ENCODE measurements at places on chromosomes 6 and 20. TPM values are rescaled to one million over a fixed set of nuclear protein-coding genes. Genes with fewer than 3 reads are reported as not detected.

The ISM1 gene
- 5.8 TPM for total RNA-seq

The BMP6 gene
- not detected for total RNA-seq

The ANKRD66 gene
- total RNA-seq = not detected

The ALDH8A1 gene
- 1.8 TPM for total RNA-seq

The TRIM40 gene
- not detected for total RNA-seq

The COL20A1 gene
- total RNA-seq = 0.23 TPM

The SAPCD1 gene
- total RNA-seq = 4.1 TPM

- no peaks in the 10 kb centered on the region for H3K27me3 ChIP-seq
- no peaks in the 10 kb centered on the region for H3K4me1 ChIP-seq
- H3K4me3 ChIP-seq = no peak overlapping the region
- no peak for DNase-seq
- H3K36me3 ChIP-seq = no peaks in the 10 kb centered on the region
Observed at GRCh38 chr6:136378888-136379287, 89.2 kb upstream of the BCLAF1 start.

DNA sequence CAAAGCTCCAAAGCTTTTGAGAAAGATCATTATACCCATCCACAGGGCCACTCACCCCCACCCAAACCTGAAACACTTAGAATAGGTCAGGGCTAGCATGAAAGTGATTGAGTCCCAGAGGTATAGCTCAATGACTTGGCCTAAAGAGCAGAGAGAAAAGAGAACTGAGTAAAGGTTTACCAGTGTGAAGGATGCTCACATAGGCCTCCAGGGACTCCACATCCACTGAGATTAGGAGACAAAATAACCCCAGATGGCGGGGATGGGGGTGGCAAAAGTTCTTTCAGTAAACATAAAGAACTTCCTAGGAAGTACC is 12.2 kb downstream of the SAYSD1 start:
- peaks cover 6% of the 10 kb centered on the region for H3K4me1 ChIP-seq
- no peak overlapping the region for H3K27ac ChIP-seq
- no peak for DNase-seq
- H3K36me3 ChIP-seq = peaks cover 3% of the 10 kb centered on the region
- no peak overlapping the region for H3K4me3 ChIP-seq

DNA sequence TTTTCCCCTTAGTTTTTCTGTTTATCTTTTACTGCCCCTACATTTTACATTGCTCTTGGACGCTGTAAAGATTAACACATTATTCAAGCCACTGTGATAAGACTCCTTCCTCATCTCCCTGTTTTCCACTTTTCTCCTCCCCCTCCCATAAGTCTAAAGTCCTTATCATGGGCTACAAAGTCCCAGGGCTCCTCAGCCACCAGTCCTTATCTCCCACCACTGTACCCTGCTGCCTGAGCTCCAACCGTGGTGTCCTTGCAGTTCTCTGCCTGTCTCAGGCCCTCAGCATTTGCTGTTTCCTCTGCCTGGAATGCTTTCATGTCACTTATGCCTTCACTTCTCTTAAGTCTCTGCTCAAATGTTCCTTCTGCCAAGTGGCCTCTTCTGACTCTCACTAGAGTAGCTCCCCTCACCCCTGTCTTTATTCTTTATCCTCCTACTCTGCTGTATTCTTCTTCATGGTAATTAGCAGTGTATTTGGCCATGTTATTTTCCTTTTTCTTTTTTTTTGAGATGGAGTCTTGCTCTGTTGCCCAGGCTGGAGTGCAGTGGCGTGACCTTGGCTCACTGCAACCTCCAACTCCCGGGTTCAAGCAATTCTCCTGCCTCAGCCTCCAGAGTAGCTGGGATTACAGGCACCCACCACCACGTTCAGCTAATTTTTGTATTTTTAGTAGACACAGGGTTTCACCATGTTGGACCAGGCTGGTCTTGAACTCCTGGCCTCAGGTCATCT is 10.8 kb upstream of the LATS1 start:
- H3K36me3 ChIP-seq = peaks cover 10% of the 10 kb centered on the region
- no peak for DNase-seq
- no peaks in the 10 kb centered on the region for H3K27me3 ChIP-seq
- peaks cover 10% of the 10 kb centered on the region for H3K4me1 ChIP-seq
- H3K4me3 ChIP-seq = peak overlapping the region; percentile 33

DNA sequence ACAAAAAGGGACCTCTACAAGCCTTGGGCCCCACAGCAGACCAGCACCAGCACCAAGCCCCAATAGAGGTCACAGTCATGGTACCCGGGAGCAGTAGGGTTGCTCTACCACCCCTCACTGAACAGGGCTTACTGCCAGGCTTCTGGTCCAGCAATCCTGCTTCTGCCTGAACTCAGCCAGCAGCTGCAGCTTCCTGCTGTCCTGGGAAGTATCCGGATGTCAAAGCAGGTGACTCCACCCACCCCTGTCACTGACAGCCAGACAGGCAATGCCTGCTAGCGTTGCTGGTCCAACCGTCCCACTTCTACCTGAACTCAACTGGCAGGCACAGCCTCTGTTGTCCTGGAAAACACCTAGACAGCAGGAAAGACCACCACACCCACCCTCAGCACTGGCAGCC is 47.0 kb upstream of the PCSK2 start:
- DNase-seq = no peak
- peaks cover 8% of the 10 kb centered on the region for H3K27me3 ChIP-seq
- no peaks in the 10 kb centered on the region for H3K36me3 ChIP-seq
- no peaks in the 10 kb centered on the region for H3K4me1 ChIP-seq
- H3K27ac ChIP-seq = no peak overlapping the region

DNA sequence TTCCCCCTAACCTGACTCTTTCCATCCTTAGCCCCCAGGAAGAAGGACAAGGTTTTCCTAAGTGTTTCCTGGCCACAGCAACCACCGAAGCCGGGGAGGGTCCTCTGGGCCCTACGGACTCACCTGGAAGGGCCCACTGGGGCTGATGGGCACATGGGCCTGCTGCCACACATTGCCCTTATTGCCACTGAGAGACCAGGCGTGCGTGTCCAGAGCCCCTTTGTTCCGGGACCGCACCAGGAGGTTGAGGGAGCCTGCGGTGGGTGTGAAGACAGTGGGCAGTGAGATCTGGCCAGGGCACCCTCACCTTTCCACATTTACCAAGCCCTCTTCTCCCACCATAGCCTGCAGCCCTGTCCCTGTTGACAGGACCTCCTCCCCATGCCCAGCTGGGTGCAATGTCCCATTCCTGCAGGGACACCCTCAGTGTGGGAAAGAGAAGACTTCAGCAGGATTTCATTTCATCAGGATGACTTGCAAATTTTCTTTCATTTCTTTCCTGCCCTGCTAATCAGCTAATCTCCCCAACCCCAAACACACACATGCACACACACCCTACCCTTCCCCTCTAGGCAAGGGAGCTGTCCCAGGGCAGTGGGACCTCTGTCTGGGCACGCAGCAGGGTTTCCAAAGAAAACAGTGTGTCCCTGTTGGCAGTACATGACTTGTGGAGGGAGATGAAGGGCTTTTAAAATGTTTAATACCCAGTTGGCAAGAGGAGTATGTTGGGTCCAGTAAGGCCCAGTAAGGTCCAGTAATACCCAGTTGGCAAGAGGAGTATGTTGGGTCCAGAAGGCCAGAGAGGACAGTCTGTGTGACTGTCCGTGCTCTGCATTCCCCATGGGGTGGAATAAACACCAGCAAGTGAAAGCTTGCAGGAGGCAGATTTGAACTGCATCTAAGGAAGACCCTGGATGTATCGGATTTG is 59.0 kb downstream of the MDGA1 start:
- H3K4me3 ChIP-seq = no peak overlapping the region
- H3K27ac ChIP-seq = no peak overlapping the region
- DNase-seq = no peak
- no peaks in the 10 kb centered on the region for H3K36me3 ChIP-seq
- no peaks in the 10 kb centered on the region for H3K4me1 ChIP-seq

GRCh38 chr6:31402324-31403282 is 792 bp upstream of the MICA start:
- no peaks in the 10 kb centered on the region for H3K27me3 ChIP-seq
- peak overlapping the region; percentile 85 for H3K27ac ChIP-seq
- peaks cover 17% of the 10 kb centered on the region for H3K4me1 ChIP-seq
- DNase-seq = no peak
- no peaks in the 10 kb centered on the region for H3K36me3 ChIP-seq

DNA sequence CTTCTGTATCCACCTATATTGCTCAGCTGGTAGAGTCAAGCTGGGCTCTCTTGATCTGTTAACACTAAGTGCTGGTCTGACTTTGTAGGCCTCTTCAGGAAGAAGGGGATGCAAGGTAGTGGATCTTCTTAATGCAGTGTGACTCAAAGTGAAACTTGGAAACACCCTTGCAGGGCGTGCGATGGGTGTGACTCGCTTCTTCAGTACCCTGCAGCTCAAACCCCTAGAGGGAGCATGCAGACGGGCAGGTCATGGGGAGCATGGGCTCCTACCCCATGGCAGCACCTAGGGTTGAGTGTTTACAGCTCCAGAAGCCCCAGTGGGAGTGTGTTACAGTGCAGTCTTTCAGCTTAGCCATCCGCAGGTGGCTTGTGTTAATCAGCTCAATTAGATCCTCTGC is 757 bp upstream of the SAMD3 start:
- H3K27me3 ChIP-seq = no peaks in the 10 kb centered on the region
- peak overlapping the region; percentile 32 for H3K4me3 ChIP-seq
- no peaks in the 10 kb centered on the region for H3K36me3 ChIP-seq
- peak overlapping the region; percentile 76 for H3K27ac ChIP-seq

GRCh38 chr6:132479131-132479530 is 33.8 kb downstream of the STX7 start:
- H3K4me1 ChIP-seq = no peaks in the 10 kb centered on the region
- no peaks in the 10 kb centered on the region for H3K27me3 ChIP-seq
- H3K36me3 ChIP-seq = no peaks in the 10 kb centered on the region

GRCh38 chr20:37938181-37938750 is 35.3 kb downstream of the VSTM2L start:
- H3K27ac ChIP-seq = no peak overlapping the region
- no peak for DNase-seq
- H3K36me3 ChIP-seq = no peaks in the 10 kb centered on the region
- H3K27me3 ChIP-seq = no peaks in the 10 kb centered on the region
- H3K4me1 ChIP-seq = no peaks in the 10 kb centered on the region
- H3K4me3 ChIP-seq = no peak overlapping the region

- peak overlapping the region; percentile 75 for H3K27ac ChIP-seq
- H3K4me3 ChIP-seq = peak overlapping the region; percentile 74
- DNase-seq = no peak
Observed at GRCh38 chr6:118708055-118708454, 56.7 kb upstream of the CEP85L start.

GRCh38 chr6:167660944-167661551 is 165.7 kb upstream of the AFDN start:
- H3K27ac ChIP-seq = no peak overlapping the region
- no peak for DNase-seq
- H3K4me3 ChIP-seq = no peak overlapping the region

DNA sequence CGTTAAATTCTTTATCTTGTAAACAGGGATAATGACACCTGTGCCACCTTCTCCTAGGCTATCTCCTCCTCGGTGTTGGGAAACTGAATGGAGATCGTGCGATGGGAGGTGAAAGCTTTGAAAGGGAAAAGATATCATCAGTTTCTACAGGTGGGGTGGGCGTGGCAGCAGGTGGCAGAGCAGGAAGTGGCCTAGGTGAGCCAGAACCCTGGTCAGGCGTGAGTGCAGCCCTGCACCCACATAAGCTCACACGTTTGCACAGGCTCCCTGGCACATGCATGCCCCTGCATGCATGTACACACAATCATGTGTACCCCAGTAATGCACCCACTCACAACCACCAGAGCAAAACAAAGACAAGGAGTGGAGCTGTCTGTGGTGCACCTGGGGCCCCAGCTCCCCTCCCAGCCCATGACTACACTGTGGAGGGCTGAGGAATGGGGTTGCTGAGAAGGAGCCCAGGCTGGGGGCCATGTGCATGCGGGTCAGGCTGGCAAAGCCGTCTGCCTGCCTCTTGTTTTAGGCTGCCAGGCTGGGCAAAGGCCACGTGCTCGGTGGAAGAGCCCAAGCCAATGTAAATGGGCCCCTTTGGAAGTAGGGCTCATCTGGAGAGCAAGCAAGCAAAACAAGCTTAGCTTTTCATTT is 61.5 kb downstream of the TFAP2C start:
- no peak overlapping the region for H3K4me3 ChIP-seq
- no peak for DNase-seq
- H3K27ac ChIP-seq = no peak overlapping the region
- H3K4me1 ChIP-seq = no peaks in the 10 kb centered on the region
- no peaks in the 10 kb centered on the region for H3K36me3 ChIP-seq

- DNase-seq = no peak
- no peak overlapping the region for H3K27ac ChIP-seq
- H3K4me3 ChIP-seq = no peak overlapping the region
- H3K27me3 ChIP-seq = no peaks in the 10 kb centered on the region
Observed at GRCh38 chr6:105382496-105382895, 20.4 kb downstream of the PREP start.

DNA sequence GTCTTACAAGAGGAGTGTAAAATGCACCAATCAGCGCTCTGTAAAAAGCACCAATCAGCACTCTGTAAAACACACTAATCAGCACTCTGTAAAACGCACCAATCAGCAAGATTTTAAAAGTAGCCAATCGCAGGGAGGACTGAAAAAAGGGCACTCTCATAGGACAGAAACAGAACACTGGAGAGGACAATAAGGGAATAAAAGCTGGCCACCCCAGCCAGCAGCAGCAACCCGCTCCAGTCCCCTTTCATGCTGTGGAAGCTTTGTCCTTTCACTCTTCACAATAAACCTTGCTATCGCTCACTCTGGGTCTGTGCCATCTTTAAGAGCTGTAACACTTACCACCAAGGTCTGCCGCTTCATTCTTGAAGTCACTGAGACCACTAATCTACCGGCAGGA is 1.7 kb upstream of the AIG1 start:
- no peak overlapping the region for H3K4me3 ChIP-seq
- H3K27me3 ChIP-seq = no peaks in the 10 kb centered on the region
- H3K4me1 ChIP-seq = peaks cover 11% of the 10 kb centered on the region
- no peak overlapping the region for H3K27ac ChIP-seq
- no peaks in the 10 kb centered on the region for H3K36me3 ChIP-seq

DNA sequence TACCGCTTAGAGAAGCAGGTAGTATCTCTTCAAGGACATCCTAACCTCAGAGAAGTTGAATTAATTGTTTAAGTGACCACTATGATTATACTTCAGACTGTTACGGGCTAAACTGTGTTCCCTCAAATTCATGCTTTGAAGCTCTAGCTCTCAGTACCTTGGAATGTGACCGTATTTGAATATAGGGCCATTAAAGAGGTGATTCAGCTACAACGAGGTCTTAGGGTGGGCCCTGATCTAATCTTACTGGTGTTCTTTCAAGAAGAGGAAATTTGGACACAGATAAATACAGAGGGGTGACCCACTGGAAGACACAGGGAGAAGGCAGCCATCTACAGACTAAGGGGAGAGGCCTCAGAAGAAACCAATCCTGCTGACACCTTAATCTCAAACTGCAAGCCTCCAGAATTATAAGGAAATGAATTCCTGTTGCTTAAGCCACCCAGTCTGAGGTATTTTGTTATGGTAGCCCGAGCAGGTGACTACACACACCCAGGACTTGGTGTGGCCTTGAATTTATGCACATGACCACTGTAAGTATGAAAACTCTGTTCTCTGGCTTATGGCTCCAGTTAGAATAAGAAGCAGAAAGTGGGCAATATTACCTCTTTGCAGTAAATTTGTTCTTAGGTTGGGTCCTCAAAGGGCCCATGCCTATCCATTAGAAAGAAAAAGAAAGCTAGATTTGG is 249.1 kb downstream of the DHX35 start:
- no peaks in the 10 kb centered on the region for H3K4me1 ChIP-seq
- no peak for DNase-seq
- no peak overlapping the region for H3K4me3 ChIP-seq

All from T-cell (primary cell).